ENCODE measurements at places on chromosomes 2 and 18.
A peak's percentile ranks its signal among the peaks of the same experiment; 100 is the strongest.

DNA sequence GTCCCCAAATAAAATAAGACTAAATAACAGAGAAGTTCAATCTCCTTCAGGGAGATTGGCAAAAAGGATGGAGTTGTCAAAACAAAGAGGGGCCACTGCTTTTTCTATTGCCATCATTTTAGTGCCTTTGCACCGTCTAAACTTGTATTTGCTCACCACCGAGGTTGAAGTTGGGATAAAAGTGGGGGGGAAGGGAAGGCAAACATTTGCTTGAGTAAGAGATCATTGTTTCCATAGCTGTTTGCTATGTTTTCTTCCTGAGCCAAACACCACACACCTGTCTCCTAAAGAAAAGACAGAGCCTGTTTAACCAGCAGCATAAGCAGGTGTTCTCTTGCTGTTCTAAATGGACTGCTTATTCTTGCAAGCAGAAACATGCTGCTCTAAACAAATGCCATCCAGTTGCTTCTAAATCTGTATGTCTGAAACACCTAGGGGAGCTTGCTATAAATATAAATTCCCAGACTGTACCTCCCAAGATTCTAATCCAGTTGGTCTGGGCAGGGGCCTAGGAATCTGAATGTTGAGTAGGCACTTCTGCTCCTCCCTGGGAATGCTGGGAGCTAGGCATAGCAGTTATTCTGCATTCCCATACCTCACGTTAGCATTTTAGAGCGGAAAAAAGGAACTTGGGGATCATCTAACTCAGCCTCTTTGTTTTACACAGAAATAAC lies 179.4 kb upstream of the ARL4C start:
- no peak for DNase-seq

DNA sequence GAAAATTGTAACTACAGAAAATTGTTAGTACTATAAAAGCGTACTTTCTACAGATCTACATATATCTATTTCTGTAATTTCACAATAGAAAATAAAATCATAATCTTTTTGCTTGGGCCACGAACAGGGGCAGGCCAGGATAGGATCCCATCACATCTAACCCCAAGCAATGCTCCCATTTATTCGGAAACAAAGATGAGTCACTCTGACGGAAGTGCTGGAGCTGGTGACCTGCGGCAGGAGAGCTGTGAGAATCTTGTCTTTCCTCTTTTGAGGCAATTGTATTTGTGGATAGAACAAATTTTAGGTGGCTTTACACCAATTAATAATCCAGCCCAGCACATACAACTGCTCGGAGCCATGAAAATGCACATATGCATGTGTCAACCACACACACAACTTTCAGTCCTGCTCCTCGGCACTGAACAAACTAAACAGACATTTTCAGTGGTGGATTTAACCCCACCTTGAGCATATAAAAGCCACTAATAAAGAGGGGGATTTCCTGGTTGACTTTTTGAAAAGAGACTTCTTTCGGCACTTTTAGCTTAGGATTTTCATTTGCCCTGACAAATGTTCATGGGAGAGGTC lies 22.3 kb upstream of the INSIG2 start:
- DNase-seq = no peak

- no peak for DNase-seq
Observed at GRCh38 chr2:156423674-156424282, 12.4 kb upstream of the GPD2 start.

DNA sequence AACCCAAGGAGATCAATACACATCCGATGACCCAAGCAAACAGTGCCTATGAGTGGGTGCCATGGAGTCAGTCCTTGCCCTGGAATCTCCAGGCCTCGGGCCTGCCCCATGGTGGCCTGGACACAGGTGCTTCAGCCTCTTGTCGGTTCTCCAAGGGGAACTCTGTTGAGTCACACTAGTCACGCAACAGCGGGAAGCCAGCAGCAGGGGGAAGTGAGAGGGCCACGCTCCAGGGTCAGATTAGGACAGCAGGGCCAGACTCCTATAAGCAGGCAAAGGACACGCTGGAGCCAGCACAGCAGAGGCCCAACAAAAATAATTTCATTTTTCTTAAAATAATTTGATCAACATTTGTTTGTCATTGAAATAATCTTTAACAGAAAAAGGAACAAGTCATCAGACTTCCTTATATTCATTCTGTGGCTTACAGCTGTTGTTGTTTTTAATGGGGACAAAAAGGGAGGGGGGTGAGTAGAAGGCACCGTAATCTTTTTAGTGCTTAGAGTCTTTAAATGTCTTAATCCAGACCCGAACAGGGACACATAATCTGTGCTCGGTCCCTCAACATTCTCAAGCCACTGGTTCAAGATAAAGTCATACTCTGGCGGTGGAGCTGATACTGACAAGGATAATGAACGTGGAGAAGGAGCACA lies 16.4 kb upstream of the ARMC9 start:
- DNase-seq = peak; percentile 43

DNA sequence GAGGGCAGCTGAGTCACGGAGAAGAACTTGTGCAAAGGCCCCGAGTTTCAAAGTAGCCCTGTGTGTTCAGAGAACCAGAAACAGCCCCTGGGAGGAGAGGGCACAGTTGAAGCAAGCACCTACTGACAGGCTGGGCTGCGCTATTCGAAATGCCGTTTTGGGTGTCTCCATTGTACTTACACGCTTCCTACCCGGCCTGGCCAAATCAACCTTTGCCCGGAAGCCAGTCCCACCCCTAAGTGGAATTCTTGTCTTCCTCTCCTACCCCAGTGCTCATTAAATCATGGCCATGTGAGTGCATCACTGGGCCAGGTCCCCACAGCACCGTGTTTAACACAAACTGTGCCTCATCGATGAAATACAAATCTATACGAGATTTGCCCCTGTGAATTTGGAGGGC lies 6.0 kb downstream of the DIPK1C start:
- no peak for DNase-seq

- DNase-seq = no peak
Observed at GRCh38 chr18:13894531-13894930, 20.8 kb downstream of the MC2R start.

GRCh38 chr2:59691518-59692190 lies 861.8 kb downstream of the BCL11A start:
- no peak for DNase-seq
